ENCODE measurements at places on chromosomes 4 and X. TPM values are rescaled to one million over a fixed set of nuclear protein-coding genes. Genes with fewer than 3 reads are reported as not detected.

The CT45A1 gene
- polyA plus RNA-seq = not detected

DNA sequence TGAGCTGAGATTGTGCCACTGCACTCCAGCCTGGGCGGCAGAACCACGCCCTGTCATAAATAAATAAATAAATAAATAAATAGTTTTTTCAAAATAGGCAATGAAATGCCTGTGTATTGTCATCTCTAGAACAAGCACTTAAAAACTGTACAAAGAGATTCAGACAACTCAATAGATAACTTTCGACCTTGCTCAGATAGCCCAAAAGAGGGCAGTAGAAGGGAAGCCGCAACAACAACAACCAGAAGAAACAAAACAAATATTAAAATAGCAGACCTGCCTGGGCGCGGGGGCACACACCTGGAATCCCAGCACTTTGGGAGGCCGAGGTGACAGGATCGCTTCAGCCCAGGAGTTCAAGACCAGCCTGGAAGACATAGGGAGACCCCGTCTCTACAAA lies 9.4 kb upstream of the CLDN34 start:
- DNase-seq = no peak
- no peak overlapping the region for H3K27ac ChIP-seq
- H3K36me3 ChIP-seq = no peaks in the 10 kb centered on the region
- H3K27me3 ChIP-seq = no peaks in the 10 kb centered on the region

The RASL11B gene
- 1.0 TPM for polyA plus RNA-seq

The DUSP9 gene
- polyA plus RNA-seq = 0.90 TPM

The TCEAL6 gene
- polyA plus RNA-seq = not detected

DNA sequence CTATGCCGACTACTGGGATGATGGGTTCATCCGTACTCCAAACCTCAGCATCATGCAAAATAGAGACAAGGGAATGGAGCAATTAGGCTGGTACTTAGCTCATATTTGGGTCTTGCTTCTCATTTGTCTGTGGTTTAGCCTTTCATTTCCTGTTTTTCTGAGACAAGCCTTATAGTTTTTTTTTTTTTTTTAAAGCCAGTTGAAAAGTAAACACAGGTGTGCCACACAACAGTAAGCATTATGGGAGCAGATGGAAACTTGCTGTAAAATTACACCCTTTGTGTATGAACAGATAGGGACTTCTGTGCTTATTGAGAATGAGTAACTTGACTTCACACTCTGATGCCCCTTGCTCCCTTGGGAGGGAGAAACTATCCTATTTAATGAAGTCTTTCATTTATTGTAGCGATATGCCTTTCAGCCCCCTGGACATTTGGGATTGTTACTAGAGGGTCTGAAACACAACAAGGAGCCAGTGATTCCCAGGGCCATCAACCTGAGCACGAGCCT lies 13.7 kb downstream of the RASSF6 start:
- DNase-seq = no peak
- no peaks in the 10 kb centered on the region for H3K36me3 ChIP-seq
- H3K27ac ChIP-seq = no peak overlapping the region
- no peak overlapping the region for H3K4me3 ChIP-seq
- peaks cover 3% of the 10 kb centered on the region for H3K4me1 ChIP-seq

The HSFX2 gene
- 0.20 TPM for polyA plus RNA-seq

The BEND4 gene
- 0.02 TPM for polyA plus RNA-seq

GRCh38 chrX:137297167-137297566 lies 263.4 kb upstream of the GPR101 start:
- DNase-seq = no peak
- no peaks in the 10 kb centered on the region for H3K27me3 ChIP-seq
- H3K4me1 ChIP-seq = no peaks in the 10 kb centered on the region
- H3K27ac ChIP-seq = no peak overlapping the region
- H3K36me3 ChIP-seq = no peaks in the 10 kb centered on the region
- H3K4me3 ChIP-seq = no peak overlapping the region

- H3K4me3 ChIP-seq = no peak overlapping the region
- no peak overlapping the region for H3K27ac ChIP-seq
- DNase-seq = no peak
- H3K27me3 ChIP-seq = no peaks in the 10 kb centered on the region
- no peaks in the 10 kb centered on the region for H3K36me3 ChIP-seq
- H3K4me1 ChIP-seq = no peaks in the 10 kb centered on the region
Observed at GRCh38 chr4:130576218-130576617, 1480.3 kb downstream of the C4orf33 start.

The CXCL6 gene
- 3.0 TPM for polyA plus RNA-seq

DNA sequence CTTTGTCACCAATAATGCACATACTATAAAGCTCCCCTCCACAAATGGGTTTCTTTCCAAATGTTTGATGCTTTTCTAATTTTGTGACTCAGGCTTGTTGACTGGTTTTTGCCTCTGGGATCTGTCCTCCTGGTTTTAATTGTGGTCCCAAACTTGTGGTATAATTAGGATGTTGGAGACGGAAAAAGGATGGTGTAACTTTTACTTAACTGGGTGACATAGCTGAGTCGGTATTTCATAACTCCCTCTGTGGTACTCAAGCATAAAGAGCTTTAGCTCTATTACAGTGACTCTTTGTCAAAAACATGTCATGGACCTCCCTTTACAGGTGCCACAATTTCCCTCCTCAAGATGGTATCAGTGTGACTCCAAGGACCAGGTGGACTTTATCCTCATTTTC lies 119.7 kb upstream of the RBPJ start:
- H3K27ac ChIP-seq = no peak overlapping the region
- peaks cover 13% of the 10 kb centered on the region for H3K4me1 ChIP-seq
- no peaks in the 10 kb centered on the region for H3K27me3 ChIP-seq
- H3K36me3 ChIP-seq = no peaks in the 10 kb centered on the region
- no peak for DNase-seq

The IQCM gene
- polyA plus RNA-seq = not detected

DNA sequence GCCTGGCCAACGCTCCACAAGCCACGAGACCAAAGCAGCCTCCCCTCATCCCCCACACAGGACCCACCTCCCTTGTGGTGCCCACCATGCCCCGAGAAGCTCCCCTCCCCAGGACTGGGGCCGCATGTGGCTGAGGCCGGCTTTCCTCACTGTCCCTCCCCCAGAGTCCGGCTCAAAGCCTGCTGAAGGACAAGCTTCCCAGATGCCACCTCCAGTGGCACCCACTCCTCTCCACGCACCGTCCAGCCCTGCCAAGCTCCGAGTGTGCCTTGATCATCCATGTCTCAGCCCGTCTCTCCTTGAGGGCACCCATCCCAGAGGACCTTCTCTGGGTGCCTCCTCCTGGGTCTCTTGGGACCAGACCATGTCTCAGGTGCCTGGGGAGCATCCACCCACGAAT lies 58.8 kb upstream of the MXD4 start:
- no peaks in the 10 kb centered on the region for H3K4me1 ChIP-seq
- DNase-seq = peak; percentile 30
- no peaks in the 10 kb centered on the region for H3K36me3 ChIP-seq
- H3K27ac ChIP-seq = no peak overlapping the region
- no peak overlapping the region for H3K4me3 ChIP-seq
- H3K27me3 ChIP-seq = no peaks in the 10 kb centered on the region

The FOXO4 gene
- 0.50 TPM for polyA plus RNA-seq

The NPY2R gene
- 0.04 TPM for polyA plus RNA-seq

- no peaks in the 10 kb centered on the region for H3K36me3 ChIP-seq
- H3K4me1 ChIP-seq = no peaks in the 10 kb centered on the region
- no peak for DNase-seq
- H3K27ac ChIP-seq = no peak overlapping the region
Observed at GRCh38 chr4:152709675-152710438, 30.1 kb upstream of the TMEM154 start.

The SSX2 gene
- polyA plus RNA-seq = not detected

The CCDC110 gene
- 0.45 TPM for polyA plus RNA-seq

DNA sequence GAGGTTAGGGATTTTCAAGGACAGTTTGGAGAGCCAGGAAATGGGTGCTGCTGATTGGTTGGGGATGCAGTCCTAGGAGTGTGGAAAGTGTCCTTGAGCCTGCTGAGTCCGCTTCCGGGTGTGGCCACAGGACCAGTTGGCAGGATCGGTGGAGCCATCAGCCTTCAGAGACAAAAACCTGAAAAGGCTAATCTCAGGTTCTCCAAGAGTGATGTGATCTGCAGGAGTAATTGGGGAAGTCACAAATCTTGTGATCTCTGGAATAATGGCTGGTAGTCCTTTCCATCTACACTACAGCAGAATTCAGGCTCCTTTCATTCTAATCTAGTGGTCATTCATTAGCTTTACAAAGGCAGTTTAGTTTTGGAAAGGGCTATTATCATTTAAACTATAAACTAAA lies 55.9 kb upstream of the BMP2K start:
- H3K36me3 ChIP-seq = no peaks in the 10 kb centered on the region
- no peak overlapping the region for H3K27ac ChIP-seq
- no peak for DNase-seq
- H3K4me1 ChIP-seq = no peaks in the 10 kb centered on the region

DNA sequence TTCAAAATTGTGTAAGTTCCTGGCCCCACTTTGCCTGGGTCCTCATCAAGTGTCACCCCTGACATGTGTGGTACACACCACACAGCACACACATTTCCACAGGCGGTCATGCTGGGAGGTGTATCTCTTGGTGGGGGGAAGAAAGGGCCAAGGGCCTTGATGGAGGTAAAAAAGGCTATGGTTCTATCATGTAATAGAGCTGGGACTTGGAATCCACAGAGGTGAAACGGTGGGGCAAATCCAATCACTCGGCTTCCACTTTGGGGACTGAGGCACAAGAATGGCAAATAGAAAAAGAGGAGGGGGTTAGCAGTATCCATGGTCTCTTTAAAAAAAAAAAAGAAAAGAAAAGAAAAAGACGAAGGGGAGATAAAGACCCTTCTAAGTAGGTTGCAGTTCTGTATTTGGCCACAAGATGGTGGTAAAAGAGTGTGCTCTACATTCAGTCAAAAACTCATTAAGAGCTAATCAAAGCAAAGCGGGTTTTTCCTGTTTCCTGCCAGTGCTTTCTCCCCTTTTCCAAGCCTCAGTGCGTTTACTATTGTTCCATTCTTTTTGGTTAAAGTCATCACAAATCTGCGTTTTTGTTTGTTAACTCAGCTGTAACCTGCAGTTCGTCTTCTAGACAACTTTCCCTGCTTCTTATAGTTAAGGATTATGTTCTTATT lies 37.0 kb upstream of the ATP6AP2 start:
- peaks cover 3% of the 10 kb centered on the region for H3K4me1 ChIP-seq
- no peak overlapping the region for H3K27ac ChIP-seq
- H3K4me3 ChIP-seq = no peak overlapping the region
- DNase-seq = peak; percentile 34
- H3K27me3 ChIP-seq = no peaks in the 10 kb centered on the region

- H3K27me3 ChIP-seq = no peaks in the 10 kb centered on the region
- H3K27ac ChIP-seq = no peak overlapping the region
- H3K36me3 ChIP-seq = no peaks in the 10 kb centered on the region
- H3K4me1 ChIP-seq = no peaks in the 10 kb centered on the region
- no peak overlapping the region for H3K4me3 ChIP-seq
Observed at GRCh38 chr4:189497516-189497915, 443.2 kb upstream of the FRG1 start.

- no peak overlapping the region for H3K27ac ChIP-seq
- no peak for DNase-seq
- no peak overlapping the region for H3K4me3 ChIP-seq
- no peaks in the 10 kb centered on the region for H3K27me3 ChIP-seq
- H3K4me1 ChIP-seq = no peaks in the 10 kb centered on the region
Observed at GRCh38 chrX:44156726-44157125, 183.5 kb upstream of the NDP start.

- H3K4me1 ChIP-seq = no peaks in the 10 kb centered on the region
- no peaks in the 10 kb centered on the region for H3K27me3 ChIP-seq
- H3K4me3 ChIP-seq = no peak overlapping the region
- no peak for DNase-seq
- no peaks in the 10 kb centered on the region for H3K36me3 ChIP-seq
- H3K27ac ChIP-seq = no peak overlapping the region
Observed at GRCh38 chrX:137519459-137519858, 46.5 kb upstream of the ZIC3 start.

- no peaks in the 10 kb centered on the region for H3K27me3 ChIP-seq
- H3K4me3 ChIP-seq = no peak overlapping the region
- H3K27ac ChIP-seq = peak overlapping the region; percentile 27
- DNase-seq = no peak
- peaks cover 2% of the 10 kb centered on the region for H3K4me1 ChIP-seq
Observed at GRCh38 chr4:53147711-53148110, 218.2 kb downstream of the SCFD2 start.

DNA sequence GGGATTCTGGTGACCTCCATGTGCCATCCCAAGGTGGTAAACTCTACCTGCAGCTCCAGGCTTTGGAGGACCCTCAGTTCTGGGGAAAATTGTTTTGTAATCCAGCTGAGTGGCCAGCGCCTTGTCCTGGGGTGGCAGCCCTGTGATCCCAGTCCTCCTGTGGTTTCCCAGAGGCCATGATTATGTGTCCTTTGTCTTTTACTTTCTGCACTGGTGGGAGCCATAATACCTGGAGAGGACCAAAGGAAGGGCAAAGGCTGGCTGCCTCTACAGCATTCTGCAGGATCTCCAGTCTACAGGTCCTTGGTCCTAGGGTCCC lies 64.0 kb downstream of the NBDY start:
- H3K4me1 ChIP-seq = peaks cover 5% of the 10 kb centered on the region
- no peaks in the 10 kb centered on the region for H3K36me3 ChIP-seq
- no peak overlapping the region for H3K4me3 ChIP-seq

- no peak for DNase-seq
- no peak overlapping the region for H3K4me3 ChIP-seq
- H3K27me3 ChIP-seq = no peaks in the 10 kb centered on the region
- H3K4me1 ChIP-seq = peaks cover 24% of the 10 kb centered on the region
Observed at GRCh38 chr4:153265306-153266047, 61.2 kb downstream of the TRIM2 start.

DNA sequence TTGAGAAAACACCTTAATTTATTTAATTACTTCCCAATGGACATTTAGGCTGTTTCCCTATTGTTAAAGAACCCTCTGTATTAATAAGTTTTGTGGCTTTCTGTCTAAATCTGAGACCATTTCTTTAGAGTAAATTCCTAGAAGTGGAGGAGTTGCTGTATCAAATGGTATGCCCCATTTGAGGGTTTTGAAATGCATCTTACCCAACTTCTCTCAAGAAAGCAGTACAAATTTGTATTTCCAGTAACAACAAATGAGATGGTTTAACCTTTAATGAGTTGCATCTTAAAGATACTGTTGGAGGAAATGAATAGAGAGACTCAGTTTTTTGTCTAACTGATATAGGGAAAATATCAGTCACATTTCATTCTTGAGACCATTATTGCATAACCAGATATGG lies 70.5 kb upstream of the CBLL2 start:
- no peak overlapping the region for H3K4me3 ChIP-seq
- no peak overlapping the region for H3K27ac ChIP-seq
- no peak for DNase-seq
- H3K4me1 ChIP-seq = no peaks in the 10 kb centered on the region
- H3K36me3 ChIP-seq = no peaks in the 10 kb centered on the region
- no peaks in the 10 kb centered on the region for H3K27me3 ChIP-seq

The XAGE2 gene
- polyA plus RNA-seq = not detected

DNA sequence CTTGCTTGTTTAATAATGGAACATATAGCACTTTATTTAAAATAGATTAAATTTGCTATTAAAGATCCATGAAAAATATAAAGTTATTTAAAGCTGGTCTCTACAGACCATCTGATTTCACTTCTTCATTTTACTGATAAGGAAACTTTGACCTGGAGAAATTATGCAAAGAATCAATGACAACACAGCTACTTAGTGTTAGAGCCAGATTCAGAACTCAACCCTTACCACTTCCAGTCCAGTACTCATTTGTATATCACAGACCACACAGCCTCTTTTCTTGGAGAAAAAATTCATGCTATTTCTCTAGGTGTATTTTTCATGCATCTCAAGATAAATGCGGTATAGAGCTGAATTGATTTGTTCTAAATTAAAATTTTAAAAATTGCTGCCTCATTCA lies 34.0 kb downstream of the WDFY3 start:
- H3K4me1 ChIP-seq = no peaks in the 10 kb centered on the region
- H3K27me3 ChIP-seq = no peaks in the 10 kb centered on the region
- no peak overlapping the region for H3K27ac ChIP-seq

Data from liver (tissue), 10 donors.